ENCODE measurements at places on chromosomes 4 and X.

DNA sequence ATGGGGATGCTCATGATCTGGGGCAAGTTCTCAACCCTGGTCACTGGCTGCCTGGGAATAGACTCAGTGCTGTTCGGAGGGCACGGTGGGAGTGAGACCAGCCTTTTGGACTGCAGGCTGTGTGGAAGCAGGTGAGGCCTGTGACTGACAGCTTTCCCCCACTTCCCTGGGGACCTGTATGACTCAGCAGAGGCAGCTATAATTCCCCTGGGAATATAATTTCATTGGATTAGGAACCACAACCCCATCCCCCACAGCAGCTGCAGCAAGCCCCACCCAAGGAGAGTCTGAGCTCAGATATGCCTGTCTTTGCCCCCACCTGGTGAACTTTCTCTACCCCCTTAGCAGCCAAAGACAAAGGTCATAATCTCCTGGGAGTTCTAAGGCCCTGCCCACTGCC lies 408.6 kb downstream of the PPP3CA start:
- no peak for DNase-seq

DNA sequence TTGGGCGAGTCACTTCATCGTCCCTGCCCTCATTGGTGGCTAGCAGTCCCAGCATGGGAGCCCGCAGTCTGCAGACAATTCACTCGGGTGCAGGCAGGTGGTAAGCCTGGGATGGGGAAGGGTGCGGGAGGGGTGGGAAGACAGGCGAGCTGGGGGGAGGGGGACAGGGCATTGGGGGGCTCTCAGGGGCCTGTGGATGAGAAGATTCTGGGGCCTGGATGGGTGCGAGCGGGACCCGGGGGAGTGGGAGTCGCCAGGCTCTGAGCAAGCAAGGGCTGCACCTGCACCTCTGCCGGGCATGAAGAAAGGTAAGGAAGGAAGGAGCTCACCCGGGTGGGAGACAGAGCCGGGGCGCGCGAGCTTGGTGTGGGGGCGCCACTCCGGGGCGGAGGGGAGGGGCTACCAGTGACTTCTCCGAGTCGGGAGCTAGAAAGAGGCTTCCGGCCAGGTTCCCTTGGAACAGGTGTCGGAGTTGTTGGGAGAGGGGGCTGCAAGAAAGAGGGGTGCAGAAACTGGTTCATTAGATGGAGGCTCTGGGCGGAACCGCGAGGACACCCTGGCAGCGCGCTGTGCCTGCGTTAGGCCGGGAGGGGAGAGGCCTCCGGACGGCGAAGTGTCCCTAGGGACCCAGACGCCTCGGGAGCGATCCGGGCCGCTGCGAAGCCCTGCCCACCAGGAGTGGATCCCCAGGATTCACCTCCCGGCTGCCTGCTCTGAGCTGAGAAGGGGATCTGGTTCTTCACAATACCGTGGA lies 103.4 kb upstream of the PDLIM3 start:
- DNase-seq, result no peak

DNA sequence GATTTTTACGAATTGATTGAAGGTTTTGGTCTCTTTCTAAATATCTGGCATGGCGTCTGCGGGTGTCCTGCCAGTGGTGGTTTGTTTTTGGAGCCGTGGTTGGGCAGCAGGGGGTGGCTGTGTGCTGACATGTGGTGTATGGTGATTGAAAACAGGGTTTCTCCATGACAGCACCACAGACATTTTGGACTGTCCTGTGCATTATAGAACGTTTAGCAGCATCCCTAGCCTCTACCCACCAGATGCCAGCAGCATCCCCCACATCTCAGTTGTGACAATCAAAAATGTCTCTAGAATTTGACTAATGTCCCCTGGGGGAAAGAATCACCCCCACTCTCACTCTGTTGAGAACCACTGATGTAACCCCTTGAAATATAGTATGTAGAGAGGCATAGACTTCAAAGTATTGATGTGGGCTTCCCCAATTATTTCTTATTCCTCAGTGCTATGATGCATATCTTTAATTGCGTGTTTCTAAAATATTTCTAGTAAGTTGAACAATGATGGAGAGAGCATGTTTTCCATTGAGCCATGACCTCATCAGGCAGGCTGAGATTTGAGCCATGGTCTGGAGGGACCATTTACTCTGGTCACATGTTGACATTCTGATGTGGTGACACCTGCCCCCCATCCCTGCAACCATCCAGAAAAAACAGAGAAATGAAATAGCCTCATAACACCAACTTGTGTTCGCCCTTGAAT lies 77.4 kb upstream of the MID1 start:
- DNase-seq, result no peak

- DNase-seq, result no peak
Measured at GRCh38 chr4:18231726-18232125, 210.2 kb upstream of the LCORL start.

DNA sequence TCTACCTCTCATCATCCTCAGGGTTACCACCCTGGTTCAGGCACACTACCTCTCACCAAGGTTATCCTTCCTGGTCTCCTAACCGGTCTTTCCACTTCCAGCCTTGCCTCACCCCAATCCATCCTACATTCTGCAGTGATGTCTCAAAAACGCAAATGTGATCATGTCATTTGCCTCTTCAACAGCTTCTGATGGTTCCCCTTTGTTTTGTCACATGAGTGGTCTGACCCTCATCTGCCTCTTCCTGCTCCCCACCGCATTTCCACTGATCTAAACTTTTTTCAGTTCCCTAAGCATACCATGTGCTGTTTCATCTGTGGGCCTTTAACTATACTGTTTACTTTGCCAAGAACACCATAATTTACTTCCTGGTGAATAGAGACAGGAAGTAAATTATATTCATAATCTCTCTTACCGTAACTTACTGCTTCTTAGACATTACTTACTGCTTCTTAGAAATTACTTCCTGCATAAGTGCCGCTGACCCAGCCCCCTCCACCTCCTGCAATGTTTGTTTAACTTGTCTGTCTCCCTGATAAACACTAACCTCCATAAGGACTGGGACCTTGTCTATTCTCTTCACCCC lies 27.1 kb upstream of the NSUN7 start:
- DNase-seq, result peak; percentile 31

- no peak for DNase-seq
Measured at GRCh38 chrX:135544338-135544948, 24.0 kb downstream of the INTS6L start.

- DNase-seq, result no peak
Measured at GRCh38 chr4:123365412-123365811, 31.2 kb upstream of the SPRY1 start.

GRCh38 chr4:25101836-25102235 lies 58.4 kb downstream of the SEPSECS start:
- DNase-seq, result no peak

DNA sequence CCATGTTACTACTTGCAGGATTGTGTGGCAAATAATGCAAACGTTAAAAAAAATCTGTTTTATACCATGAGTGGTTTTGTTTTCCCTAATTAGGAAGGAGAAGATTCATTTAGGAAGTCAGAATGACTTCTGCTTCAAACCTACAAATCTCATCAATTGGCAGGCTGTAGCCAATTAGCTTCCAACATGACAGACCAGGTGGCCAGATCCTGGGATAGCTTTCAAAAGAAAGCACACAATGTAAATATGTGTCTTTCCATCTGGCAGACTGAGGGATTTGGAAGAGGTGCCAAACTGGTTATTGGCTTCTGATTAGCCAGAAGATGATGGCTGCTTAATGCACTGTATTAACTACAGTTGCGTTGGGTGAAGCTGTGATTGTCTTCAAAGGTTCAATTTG lies 432.8 kb downstream of the ANKRD50 start:
- no peak for DNase-seq

GRCh38 chrX:41971346-41971745 lies 48.0 kb upstream of the CASK start:
- DNase-seq, result no peak

DNA sequence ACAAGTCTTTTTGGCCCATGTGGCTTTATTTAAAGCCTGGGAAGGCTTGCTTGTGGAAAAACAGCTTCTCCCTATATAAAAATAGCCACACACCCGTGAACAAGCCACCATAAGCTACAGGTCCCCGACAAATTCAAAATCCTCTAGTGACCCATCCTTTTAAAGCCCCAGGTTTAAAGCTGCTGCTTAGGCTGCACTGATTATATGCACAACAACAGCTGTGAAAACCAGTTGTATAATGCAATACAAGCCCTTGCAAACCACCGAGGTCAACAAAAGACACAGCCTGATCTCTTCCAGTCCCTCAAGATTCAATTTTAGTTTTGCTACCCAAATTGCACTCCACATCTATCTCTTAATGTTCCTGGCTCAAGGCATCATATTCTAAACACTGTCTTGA lies 186.0 kb upstream of the WDFY3 start:
- no peak for DNase-seq

GRCh38 chr4:26344901-26345564 lies 24.2 kb downstream of the RBPJ start:
- DNase-seq, result no peak

GRCh38 chrX:9794495-9794894 lies 8.3 kb downstream of the SHROOM2 start:
- DNase-seq, result no peak

DNA sequence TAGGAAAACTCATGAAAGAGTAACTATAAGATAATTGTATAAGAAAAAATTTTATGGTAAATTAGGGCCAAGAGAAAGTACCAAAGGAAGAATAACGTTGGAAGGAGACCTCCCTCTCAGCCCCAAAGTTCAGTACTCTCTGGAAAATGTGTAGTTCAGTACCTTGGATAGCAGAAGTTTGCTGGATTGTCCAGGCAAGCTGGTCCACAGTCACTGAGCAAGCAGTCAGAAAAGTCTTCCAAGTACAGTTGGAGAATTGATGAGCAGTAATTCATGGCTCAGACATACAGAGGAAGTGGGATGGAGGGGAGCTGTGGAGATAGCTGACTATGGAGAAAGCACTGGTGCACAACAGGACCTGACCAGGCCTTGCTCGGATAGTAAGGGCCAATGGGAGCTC lies 598.2 kb upstream of the NDST4 start:
- DNase-seq, result no peak

DNA sequence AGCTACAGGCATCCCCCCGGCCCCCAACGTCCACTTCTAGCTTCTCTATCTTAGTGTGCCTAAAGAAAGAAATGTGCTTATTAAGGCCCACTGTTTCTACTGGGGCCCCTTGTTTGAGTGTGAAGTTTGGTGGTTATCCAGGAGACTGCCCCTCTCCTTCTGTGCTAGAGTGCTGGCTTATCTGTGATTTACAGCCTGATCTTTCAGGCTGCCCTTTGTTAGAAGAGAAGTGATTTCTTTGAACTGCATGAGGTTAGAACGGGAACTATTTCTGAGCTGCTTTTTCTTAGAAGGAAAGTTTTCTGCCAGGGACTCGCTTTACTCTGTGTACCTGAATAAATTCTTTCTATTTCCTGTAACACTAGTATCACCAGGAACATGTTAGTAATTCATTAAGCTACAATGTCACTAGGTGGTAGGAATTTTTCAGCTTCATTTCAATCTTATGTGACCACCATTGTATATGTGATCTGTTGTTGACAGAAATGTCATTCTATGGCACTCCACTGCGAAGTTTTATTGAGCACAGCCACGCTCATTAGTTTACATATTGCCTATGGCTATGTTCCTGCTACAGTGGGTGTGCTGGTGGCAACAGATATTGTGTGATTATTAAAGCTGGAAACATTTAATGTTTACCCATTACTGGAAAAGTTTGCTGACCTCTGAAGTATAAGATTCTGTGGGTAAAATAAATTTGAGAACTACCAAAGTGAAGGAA lies 193.8 kb upstream of the CXorf51B start:
- DNase-seq, result no peak

DNA sequence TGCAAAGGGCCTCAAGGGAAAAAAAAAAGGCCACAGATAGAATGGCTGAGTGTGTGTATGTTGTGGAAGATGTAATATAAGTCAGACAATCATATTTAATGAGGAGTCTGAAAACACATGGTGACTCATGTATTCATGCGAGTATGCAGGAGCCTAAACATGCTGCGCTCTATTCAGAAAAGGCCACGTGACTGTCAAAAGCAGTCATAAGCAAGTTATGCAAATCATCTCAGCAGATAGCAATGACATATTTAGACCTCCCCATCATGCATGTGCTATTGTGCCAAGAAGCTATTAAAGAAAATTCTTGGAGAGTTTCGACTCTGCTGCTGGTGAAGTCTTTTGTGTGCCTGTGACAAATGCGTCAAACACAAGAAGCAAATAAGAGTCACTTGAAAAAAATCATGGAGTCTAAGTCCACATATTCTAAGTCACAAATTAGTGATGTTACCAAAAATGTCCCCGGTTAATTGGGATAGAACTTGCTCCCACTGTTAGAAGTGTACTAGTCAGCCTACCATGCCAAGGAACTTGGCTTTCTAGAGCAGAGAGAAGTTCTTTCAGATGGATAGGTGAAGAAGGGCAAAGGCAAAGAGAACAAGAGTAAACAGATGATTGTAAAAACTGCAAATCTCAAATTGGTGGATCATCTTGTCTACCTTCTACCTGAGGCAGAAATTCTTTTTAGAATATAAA lies 5.0 kb downstream of the LNX1 start:
- DNase-seq, result peak; percentile 96

- no peak for DNase-seq
Measured at GRCh38 chrX:40098264-40099054, 701 bp upstream of the BCOR start.

DNA sequence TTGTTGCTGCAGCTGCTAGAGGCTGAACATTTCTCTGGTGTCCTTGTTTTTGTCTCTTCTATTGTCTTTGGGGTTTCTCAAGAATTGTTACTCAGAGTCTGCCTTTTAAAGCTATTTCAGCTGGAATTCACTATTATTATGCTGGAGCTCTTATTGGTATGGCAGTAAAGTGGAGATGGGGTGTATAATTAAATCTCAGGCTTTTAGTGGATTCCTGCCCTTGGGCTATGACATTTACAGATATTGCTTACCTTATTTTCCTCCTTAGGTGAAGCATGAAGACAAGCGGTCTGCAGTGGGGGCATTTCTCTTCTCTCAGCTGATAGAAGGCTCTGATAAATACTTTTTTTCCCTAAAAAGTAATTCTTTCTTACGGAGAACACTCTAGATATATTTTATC lies 1656.6 kb upstream of the IGFBP7 start:
- DNase-seq, result no peak

- DNase-seq, result no peak
Measured at GRCh38 chrX:47560179-47560933, 649 bp upstream of the ARAF start.

- no peak for DNase-seq
Measured at GRCh38 chrX:48676893-48677270, 6.7 kb upstream of the WAS start.

- DNase-seq, result peak; percentile 10
Measured at GRCh38 chr4:244471-244870, 60.8 kb downstream of the ZNF732 start.

DNA sequence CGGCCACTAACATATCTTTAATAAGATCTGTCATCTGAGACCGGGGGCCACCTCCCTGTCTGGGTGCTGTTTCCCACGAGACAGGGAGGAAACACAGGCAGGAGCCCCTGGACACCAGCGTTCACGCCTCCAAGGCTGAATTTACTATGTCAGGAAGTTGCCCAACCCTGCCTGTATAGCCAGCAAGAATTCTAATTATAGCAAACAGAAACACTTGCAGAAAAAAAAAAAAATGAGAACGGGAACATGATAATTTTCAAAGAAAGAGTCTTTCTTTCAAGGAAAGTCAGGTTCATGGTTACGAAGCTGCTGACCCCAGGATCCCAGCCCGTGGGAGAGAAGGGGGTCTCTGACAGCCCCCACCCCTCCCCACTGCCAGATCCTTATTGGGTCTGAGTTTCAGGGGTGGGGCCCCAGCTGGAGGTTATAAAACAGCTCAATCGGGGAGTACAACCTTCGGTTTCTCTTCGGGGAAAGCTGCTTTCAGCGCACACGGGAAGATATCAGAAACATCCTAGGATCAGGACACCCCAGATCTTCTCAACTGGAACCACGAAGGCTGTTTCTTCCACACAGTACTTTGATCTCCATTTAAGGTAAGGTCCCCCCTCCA lies at the start of gene IL3RA:
IL3RA (plus strand) TSS at position 455 of the 613 bp plus-strand sequence. CDS start 4,981 bp downstream, outside the sequence.
- DNase-seq, result no peak

- DNase-seq, result no peak
Measured at GRCh38 chr4:40251366-40251765, 54.5 kb downstream of the RHOH start.
